Gastrocnemius medialis (tissue), 4 donors: ENCODE measurements at places on chromosomes 4 and X. TPM values are rescaled to one million over a fixed set of nuclear protein-coding genes. Genes with fewer than 3 reads are reported as not detected.
A peak's percentile ranks its signal among the peaks of the same experiment; 100 is the strongest.

Gene ADH7
- total RNA-seq, result not detected

Gene F11
- not detected for total RNA-seq

Gene LRAT
- not detected for total RNA-seq

- H3K27ac ChIP-seq, result no peak overlapping the region
- H3K27me3 ChIP-seq, result no peaks in the 10 kb centered on the region
- no peaks in the 10 kb centered on the region for H3K36me3 ChIP-seq
- H3K4me3 ChIP-seq, result no peak overlapping the region
- H3K4me1 ChIP-seq, result peaks cover 3% of the 10 kb centered on the region
These were observed 255.3 kb upstream of the TEX13A start for GRCh38 chrX:105475801-105476200.

DNA sequence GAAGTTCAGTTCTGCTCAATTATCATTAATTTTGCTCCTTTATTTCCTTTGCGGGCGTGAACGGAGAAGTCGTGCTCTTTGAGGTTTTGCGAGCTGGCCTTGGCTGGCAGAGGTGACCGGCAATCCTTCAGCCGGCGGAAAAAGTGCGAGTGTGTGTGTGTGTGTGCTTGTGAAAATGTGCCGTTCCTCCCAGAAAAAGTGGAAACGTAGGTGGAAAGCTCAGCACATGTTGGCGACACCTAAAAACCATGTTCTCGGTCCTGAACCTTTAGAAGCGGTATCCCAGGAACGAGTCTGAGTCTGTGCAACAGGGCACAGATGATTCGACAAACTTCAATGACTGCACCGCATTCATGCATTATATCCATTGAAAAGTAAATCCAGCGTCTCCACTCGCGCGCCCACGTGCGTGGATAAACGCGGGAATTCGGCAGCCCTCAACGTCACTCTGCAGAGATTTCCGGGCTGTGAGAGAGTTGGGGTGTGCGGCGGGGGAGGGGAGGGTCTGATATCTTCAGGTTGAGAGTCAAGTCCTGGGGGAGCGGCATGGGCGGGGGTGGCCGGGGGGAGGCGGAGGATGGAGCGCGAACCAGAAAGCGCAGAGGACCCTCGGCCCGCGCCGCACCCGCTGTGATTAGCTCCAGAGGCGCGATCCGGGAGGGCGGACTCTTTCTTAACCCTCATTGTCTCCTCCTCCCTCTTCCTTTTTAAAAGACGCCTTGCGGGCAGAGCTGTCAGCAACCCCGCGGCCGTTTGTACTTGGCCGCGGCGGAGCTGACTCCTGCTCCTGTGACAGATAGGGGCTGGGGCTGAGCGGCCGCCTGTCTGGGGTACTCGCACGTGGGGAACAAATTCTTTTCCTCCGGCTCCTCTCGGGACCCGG, at the start of gene SHISA3:
SHISA3 (plus strand) TSS at position 737 of the 883 bp plus-strand sequence. CDS start 569 bp downstream, outside the sequence.
- peak within 1 kb of the TSS; percentile 86 for H3K4me3 ChIP-seq
- DNase-seq, result no peak
- no peaks in the 10 kb centered on the region for H3K36me3 ChIP-seq

- H3K4me3 ChIP-seq, result no peak overlapping the region
- no peak for DNase-seq
- peaks cover 8% of the 10 kb centered on the region for H3K4me1 ChIP-seq
- H3K36me3 ChIP-seq, result peaks cover 5% of the 10 kb centered on the region
- no peak overlapping the region for H3K27ac ChIP-seq
These were observed 49.2 kb downstream of the CCKAR start for GRCh38 chr4:26441102-26441501.

DNA sequence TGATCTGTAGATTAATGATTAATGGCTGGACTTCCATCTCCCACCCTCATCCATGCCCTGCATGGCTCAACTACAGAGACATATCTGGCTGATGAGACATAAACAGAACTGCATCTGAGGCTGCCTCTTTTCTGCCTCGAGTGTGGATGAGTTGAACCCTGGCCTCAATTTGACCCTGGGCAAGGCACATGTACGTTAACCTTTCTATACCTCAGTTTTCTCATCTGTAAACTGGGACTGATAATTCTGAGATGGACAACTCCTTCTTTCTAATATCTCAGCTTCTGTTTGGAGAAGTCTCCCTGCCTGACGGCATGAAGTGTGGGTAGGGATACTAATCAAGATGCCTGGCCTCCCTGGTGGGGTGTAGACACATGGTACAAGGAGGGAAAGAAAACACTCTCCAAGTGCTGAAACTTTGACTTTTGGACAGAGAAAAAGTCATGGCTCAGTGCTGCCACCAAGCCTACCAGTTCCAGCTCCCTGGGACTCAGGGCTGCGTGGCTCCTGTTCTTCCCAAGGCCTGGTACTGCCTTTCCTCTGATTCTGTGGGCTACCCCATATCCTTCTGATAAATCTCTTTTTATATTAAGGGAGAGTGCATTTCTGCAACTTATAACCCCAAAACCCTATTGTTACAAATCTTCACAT, 64.4 kb downstream of the HAUS3 start:
- H3K27ac ChIP-seq, result no peak overlapping the region
- no peak for DNase-seq
- no peaks in the 10 kb centered on the region for H3K27me3 ChIP-seq
- no peaks in the 10 kb centered on the region for H3K4me1 ChIP-seq
